ENCODE measurements at places on chromosomes 6 and 20. TPM values are rescaled to one million over a fixed set of nuclear protein-coding genes. Genes with fewer than 3 reads are reported as not detected.

The MANEA gene
- 2.6 TPM for total RNA-seq

The FOXQ1 gene
- total RNA-seq: 4.9 TPM

The GMPR gene
- 14.0 TPM for total RNA-seq

The DNAH8 gene
- not detected for total RNA-seq

The CRISP3 gene
- total RNA-seq: 6.0 TPM

The MOG gene
- not detected for total RNA-seq

The BMP2 gene
- total RNA-seq: 14.8 TPM

The PREX1 gene
- total RNA-seq: 14.5 TPM

The PHACTR1 gene
- 12.9 TPM for total RNA-seq

The PDE7B gene
- total RNA-seq: 2.3 TPM

The SRSF12 gene
- 0.52 TPM for total RNA-seq

The C6orf58 gene
- not detected for total RNA-seq

The GPX5 gene
- total RNA-seq: not detected

The CLPSL1 gene
- 11.9 TPM for total RNA-seq

The FAM110A gene
- 8.2 TPM for total RNA-seq

The SRC gene
- total RNA-seq: 25.9 TPM

Measured in body of pancreas (tissue), 4 donors.